ENCODE measurements at places on chromosomes 11 and 22.

- no peak for DNase-seq
Measured at GRCh38 chr22:23698094-23698493, 7.3 kb downstream of the RGL4 start.

- no peak for DNase-seq
Measured at GRCh38 chr11:12377824-12378593, 638 bp downstream of the PARVA start.

GRCh38 chr11:35324981-35325380 lies 94.4 kb downstream of the SLC1A2 start:
- DNase-seq: no peak

DNA sequence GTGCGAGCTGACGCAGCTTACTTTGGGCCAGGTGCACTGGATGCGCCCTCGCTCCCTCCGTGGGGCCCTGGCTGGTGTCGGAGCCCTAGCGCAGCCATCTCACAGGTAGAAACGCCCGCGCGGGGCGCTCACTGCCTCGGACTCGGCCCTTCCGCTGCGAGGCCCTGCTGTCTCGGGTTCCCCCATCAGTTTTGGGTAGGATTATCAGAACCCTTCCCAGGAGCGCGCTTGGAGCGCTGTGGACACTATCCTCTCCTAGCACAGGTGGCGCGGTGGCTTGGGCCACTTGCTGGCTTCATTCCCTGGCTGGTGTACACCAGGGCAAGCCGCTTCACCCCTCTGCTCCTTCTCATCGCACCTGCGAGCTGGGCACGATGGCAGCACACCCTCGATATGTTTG lies 35.7 kb upstream of the B3GAT1 start:
- no peak for DNase-seq

GRCh38 chr11:121540627-121541026 lies 87.9 kb upstream of the SORL1-AS1 start:
- no peak for DNase-seq

GRCh38 chr11:120786206-120786735 lies 237.6 kb upstream of the TBCEL start:
- DNase-seq: no peak

- DNase-seq: peak; percentile 44
Measured at GRCh38 chr11:130315354-130315970, 745 bp upstream of the ZBTB44 start.

DNA sequence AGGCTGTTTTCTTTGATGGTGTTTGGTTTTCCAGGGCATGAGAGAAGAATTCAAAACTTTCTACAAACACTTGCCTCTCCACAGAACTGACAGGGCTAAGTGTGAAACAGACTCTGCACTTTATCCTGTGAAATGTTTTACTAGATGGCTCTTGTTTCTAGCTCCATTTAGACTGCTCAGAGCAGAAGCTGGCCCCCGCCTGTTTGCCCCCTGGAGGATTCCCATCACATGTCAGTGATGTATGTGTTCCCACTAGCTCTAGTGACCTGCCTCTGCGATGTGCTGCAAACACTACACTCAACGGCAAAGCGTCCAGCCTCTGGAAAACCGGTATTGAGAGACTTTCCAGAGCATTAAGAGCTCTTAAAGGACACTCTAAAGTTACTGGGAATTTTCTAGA lies 41.4 kb upstream of the PCF11 start:
- DNase-seq: no peak

DNA sequence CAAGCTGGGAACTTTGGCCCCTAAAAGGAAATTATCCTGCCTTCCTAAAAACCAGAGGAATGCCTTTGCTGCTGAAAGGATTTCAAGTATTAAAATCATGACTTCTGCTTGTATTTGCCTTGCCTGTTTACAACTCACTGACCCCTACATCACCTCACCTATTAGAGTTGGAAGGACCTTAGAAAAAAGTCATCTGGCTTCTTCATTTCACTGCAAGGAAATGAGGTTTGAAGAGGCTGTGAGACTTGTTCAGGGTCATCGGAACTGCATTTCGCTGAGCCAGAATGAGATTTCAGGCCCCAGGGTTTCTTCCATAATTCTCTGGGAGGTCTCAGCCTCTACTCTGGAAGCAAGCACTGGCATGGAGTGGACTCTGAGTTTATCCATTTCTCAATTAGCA lies 304.1 kb downstream of the BUD13 start:
- no peak for DNase-seq

DNA sequence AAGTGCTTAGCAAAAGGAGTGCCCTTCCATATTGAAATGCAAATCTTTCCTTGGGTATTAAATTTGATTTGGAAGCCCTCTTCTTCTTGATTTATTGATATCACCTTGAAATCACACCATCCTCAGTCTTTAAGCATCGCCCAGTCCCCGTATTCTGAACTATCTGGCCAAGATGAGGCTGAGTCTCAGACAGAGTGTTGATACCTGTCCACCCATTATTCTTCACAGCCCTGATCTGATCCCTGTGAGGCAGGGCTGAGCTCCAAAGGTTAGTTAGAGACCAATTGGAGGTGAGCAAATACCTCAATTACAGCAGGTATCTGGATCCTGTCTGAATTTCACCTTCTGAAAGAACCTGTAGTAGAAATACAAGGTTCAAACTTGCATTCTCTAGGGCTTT lies 326.3 kb downstream of the FAT3 start:
- no peak for DNase-seq

Data from stimulated activated CD4-positive, alpha-beta T cell treated with anti-CD3 and anti-CD28 coated beads, Interleukin-4, amount 100 ng/mL, for 1 hour (primary cell).